Thoracic aorta (tissue), 2 donors: ENCODE measurements at places on chromosomes 2 and 18. TPM values are rescaled to one million over a fixed set of nuclear protein-coding genes. Genes with fewer than 3 reads are reported as not detected.

CCL20 gene
- total RNA-seq, result not detected

HRH4 gene
- total RNA-seq, result 2.5 TPM

DNA sequence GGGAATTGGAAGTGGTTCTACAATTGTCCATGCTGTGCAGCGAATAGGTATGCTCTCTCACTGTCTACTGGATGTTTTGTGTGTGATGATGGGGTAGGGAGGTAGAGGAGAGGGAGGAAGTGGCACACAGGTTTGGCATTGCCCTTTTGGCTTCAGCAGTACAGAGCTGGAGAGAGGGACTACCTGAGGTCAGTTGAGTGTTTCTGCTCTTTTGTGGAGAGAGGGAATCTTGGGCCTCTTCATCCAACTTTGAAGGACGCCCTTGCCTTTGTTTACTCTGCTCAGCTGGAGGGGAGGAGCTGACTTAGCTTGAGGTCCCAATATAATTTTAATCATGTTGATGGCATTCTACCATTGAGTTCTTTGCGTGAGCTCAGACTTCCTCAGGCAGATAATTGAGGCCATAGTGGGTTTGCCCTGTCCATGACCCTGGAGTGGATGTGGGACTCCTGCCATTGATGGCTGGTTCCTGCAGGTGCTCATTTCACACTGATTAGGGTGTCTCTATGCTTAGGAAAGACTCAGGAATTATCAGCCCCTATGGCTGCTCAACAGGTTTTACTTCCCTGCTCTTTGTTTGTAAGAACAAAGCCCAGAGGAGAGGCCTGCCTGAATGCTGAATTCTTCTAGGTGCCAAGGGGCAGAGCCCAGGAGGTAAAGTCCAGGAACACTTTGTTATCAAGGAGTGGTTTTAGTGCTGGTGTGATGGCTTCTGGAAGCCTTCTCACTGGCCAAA lies 7.2 kb downstream of the RPIA start:
- no peaks in the 10 kb centered on the region for H3K4me1 ChIP-seq
- H3K27ac ChIP-seq, result no peak overlapping the region
- DNase-seq, result no peak
- no peaks in the 10 kb centered on the region for H3K27me3 ChIP-seq
- peaks cover 16% of the 10 kb centered on the region for H3K36me3 ChIP-seq
- no peak overlapping the region for H3K4me3 ChIP-seq

GRCh38 chr2:207320381-207321159 lies 154.8 kb upstream of the KLF7 start:
- H3K4me1 ChIP-seq, result no peaks in the 10 kb centered on the region
- no peak overlapping the region for H3K4me3 ChIP-seq
- no peaks in the 10 kb centered on the region for H3K27me3 ChIP-seq
- H3K36me3 ChIP-seq, result no peaks in the 10 kb centered on the region

DNA sequence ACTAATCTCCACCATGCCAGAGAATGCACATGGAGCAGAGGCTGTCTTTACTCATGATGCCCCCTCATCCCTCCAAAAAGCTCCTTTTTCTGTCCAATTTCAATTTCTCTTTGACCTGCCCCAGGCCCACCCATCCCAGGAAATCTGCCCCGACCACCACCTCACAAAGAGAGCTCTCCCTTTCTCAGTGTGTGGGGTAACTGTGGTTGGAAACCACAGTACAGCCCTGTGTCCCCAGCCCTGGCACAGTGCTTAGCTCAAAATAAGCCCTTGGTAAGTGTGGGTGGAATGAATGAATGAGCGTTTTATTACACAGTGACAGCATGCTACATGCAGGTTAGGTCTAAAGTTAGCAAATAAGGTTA lies 43.7 kb upstream of the CAB39 start:
- H3K4me1 ChIP-seq, result no peaks in the 10 kb centered on the region
- H3K4me3 ChIP-seq, result no peak overlapping the region
- no peaks in the 10 kb centered on the region for H3K36me3 ChIP-seq
- no peak overlapping the region for H3K27ac ChIP-seq
- no peak for DNase-seq
- no peaks in the 10 kb centered on the region for H3K27me3 ChIP-seq
